HS-27A (cell line): ENCODE measurements at places on chromosomes 5 and 9.

GRCh38 chr5:93151896-93152295 lies 429.1 kb downstream of the NR2F1-AS1 start:
- no peak for DNase-seq

GRCh38 chr5:127586066-127586770 lies 62.7 kb upstream of the CTXN3 start:
- DNase-seq, result no peak

- no peak for DNase-seq
Observed at GRCh38 chr5:29822521-29822920, 1371.0 kb upstream of the CDH6 start.

- no peak for DNase-seq
Observed at GRCh38 chr5:124025306-124025845, 513.4 kb downstream of the CSNK1G3 start.

- peak; percentile 73 for DNase-seq
Observed at GRCh38 chr5:76689321-76690036, 26.4 kb upstream of the F2R start.

DNA sequence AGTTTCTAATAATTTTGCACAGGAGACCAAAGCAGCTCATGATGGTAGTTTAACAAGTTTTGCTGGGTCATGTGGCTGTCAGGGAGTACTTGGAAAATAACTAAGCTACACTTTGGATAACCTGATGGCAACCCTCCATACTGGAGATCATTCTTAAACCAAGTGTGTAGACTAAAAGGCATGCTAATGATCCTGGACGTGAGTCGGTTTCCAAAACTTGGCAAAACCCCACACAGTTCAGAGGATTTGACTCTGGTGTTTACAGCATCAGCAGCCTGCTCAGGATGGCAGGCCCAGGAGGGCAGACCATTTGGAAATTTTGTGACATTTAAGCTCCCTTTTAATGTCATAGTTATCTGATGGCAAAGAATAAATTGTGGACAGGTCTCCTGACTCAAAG lies 196.5 kb upstream of the EFNA5 start:
- no peak for DNase-seq

DNA sequence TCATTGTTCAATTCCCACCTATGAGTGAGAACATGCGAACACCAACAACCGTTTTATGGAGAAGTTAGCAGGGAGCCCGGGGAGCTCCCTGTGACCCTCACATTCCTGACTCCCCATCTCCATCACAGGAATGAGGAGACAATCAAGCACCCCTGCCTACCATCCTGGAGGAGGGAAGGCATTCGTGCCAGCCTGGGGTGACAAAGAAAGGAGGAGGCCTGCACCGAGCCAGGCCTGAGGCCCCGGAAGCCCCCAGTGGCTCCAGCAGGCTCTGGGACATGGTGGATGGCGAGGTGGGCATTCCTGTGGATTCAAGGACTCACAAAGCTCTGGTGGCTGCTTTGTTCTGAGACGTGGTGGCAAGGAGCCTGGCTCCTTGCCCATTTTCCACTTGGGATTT lies 36.5 kb upstream of the UGT3A1 start:
- DNase-seq, result no peak

GRCh38 chr5:150593593-150593992 lies 46.9 kb upstream of the SYNPO start:
- no peak for DNase-seq

DNA sequence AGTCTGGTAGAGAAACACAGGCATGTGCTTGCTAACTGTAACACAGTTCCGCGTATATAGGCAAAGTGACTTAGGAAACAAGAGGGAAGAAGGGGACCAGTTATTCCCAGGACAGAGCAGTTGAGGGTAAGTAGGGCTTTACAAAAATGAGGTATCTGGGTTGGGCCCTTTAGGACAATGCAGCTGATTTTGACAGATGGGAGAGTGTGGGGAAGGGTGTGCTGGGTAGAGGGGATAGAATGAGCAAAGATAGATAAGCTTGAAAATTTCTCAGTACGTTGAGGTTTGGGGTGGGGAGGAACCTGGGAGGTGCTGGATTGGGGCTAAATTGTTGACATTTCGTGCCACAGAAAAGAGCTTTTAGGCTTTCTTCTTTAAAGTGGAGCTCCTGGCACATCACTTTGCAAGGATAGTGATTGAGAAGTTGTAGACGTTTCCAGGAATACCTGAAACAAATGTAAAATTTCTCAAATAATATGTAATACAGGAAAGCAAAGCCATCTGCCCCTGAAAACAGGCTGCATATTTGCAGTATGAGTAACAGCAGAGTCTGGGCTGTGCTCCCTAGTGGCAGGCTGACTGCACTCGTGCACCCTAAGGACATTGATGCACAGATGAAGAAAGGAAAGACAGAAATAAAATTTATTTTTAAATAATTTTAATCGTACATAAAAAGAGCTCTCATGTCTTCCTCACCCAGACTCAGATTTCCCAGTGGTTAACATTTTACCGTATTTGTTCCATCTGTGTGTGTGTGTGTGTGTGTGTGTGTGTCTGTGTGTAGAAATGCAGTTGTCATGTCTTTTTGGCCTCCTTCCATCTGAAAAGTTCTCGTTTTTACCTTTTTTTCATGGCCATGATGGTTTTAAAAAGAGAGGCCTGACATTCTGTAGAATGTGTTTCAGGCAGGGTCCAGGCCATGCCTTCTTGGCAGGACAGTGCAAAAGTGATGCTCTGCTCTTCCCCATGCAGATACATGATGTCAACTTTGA lies 144.9 kb upstream of the DMRT1 start:
- DNase-seq, result no peak

- DNase-seq, result no peak
Observed at GRCh38 chr9:109856785-109857184, 76.8 kb downstream of the PALM2AKAP2 start.

GRCh38 chr5:2688586-2688985 lies 62.9 kb downstream of the IRX2 start:
- DNase-seq, result no peak

GRCh38 chr5:42759456-42759855 lies 2.8 kb downstream of the CCDC152 start:
- DNase-seq, result no peak

GRCh38 chr5:131282235-131282634 lies 18.4 kb downstream of the CDC42SE2 start:
- no peak for DNase-seq

- DNase-seq, result no peak
Observed at GRCh38 chr9:93962017-93962416, 6.9 kb upstream of the BARX1 start.

DNA sequence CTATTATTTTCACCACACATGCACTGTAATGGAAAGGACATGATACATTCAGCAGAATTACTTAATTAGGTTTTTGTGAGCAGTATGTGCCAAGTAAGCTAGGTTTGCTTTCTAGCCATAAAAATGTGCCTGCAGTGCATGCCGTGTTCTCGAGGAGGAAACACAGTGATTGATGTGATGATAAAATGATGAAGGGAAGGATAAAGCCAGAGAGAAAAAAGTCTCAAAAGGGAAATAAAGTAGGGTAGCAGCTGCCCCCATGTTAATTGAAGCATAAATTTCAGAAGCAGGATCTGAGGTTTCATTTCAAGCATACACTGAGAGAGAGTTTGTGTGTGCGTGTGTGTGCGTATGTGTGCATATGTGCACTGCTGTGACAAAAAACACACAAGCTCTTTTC lies 714.2 kb upstream of the C9orf72 start:
- DNase-seq, result no peak

DNA sequence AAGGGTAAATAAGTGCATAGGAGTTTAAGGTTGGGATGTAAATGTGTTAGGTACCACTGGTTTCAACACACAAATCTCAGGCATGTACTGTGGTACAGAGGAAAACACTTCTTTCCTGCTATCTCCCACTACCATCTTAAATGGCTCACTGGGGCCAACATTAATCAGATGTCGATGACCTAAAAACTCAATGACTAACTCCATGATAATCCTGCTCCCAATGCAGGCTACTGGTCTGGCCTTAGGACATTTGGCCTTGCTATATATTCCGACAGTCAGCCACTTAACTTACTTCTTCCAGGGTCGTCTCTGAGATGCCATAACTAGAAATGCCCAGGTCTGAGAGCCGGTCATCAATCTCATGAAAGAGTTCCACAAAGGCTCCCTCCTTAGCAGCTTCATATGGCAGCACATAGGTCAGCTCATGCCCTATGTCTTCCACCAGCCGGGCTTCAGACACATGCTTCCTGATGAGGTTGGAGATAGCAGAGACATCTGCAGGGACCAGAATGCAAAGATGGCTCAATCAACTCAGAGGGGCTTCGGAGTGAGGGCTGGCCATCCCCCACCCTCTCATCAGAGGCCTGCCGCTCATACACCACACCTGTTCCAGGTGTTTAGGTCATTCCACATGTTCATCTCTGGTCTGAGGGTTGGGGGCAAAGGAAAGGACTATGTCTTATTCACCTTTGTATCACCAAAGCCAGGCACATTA lies 52.1 kb downstream of the NIPSNAP3B start:
- no peak for DNase-seq

GRCh38 chr5:159444441-159445082 lies 114.3 kb upstream of the IL12B start:
- no peak for DNase-seq

DNA sequence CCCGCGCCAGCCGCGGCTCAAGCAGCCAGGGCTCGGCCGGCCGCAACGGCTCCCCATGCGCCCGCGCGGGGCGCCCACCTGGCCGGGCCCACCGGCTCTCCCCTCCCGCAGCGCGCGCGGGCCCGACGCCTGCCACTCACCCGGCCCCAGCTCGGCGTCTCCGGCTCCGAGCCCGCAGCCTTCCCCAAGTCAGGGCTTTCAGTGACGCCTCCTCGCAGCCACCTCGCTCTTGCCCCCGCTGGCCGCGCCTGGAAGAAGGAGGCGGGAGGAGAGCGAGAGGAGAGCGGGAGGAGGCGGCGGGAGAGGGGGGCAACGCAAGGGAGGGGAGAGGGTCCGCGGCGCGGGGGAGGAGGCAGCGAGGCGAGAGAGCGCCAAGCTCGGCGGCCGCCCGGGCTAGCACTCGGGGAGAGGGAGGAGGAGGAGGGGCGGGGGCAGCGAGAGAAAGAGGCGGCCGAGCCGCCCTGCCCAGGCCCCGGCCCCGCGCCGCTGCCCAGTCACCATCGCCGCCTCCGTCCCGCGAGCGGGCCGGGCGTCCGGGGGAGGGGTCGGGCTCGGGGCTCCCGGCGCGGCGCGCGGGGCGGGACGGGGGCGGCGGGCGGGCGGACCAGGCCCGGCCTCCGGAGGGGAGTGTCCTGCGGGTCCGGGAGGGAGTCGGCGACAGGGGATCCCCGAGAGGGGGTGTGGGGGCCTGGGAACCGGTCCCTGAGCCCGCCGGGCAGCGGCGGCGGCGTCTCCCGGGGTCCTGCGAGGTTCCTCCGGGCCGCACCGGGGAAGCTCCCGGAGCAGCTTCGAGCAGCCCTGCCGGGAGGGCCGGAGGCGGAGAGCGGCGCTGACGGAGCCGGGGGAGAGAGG lies at the start of gene LHFPL2:
Gene LHFPL2 (minus strand): TSS at position 414 of the 852 bp plus-strand sequence. CDS start 138,559 bp downstream, outside the sequence.
- DNase-seq, result no peak

- DNase-seq, result no peak
Observed at GRCh38 chr5:113562828-113563400, 49.4 kb downstream of the YTHDC2 start.

DNA sequence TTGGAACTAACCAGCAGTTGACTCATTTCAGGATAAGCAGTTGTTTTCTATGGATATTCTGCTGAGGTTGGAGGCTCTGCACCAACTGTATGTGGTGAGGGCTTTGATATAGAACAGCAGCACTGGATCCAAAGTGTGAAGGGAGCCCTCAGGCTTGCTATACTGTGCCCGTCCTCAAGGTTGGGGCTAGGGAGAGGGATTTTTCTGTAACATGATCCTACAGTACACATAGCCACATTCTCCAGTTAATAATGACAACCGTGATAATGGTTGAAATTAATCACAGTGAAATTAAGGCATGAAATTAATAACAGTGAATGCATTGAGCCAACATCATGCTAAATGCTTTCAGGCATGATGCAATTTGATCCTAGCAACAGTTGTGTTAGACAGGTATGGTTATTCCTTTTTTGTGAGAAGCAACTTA lies 36.7 kb downstream of the ARHGAP26 start:
- DNase-seq, result no peak

DNA sequence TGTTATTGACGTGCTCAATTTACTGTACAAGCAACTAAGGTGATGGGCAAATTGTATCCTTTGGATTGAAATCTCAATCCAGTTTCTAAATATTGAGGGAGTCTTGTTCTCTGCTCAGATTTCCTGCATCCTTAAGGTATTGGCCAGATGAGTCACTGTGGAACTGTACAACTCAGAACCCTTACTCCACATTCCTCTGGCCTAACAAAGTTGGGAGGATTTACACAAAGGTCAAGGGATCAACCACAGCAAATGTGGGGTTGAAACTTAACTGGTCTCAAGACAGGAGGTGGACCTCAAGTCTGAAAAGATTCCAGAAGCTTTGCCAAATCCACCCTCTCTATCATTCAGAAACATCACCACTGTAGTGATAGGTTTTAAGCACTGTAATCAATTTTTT lies 81.5 kb upstream of the AGXT2 start:
- peak; percentile 94 for DNase-seq

DNA sequence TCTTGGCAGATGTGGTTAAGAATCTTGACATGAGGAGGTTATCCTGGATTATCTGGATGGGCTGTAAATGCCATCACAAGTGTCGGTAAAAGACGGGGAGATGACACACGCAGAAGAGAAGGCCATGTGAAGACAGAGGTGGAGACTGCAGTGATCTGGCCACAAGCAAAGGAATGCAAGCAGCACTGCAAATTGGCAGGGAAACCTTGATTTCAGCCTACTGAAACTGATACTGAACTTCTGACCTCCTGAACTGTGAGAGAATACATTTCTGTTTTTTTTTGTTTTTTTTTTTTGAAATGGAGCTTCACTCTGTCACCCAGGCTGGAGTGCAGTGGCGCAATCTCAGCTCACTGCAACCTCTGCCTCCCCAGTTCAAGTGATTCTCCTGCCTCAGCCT lies 92.4 kb upstream of the NFIL3 start:
- DNase-seq, result no peak

DNA sequence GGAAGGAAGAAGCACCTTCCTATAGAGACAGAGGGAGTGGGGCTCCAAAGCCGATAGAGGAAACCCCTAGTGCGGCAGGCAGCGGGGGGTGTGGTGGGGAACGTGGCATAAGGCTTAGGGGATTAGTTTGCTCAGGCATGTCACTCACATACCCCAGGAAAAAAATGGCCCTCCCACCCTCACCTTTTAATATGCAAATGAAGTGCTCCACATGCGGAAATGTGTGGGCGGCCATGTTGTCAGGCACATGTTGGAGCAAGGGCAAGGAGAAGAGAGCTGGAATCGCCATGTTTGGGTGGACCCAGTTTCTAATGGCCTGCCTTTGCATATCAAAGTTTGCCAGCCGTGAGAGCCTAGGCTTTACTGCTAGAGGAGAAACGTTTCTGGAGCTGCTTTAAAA lies 758.8 kb downstream of the NR2F1-AS1 start:
- no peak for DNase-seq

GRCh38 chr5:61806491-61807020 lies 474.5 kb downstream of the ZSWIM6 start:
- DNase-seq, result no peak

- DNase-seq, result no peak
Observed at GRCh38 chr5:33657804-33658440, 217.2 kb downstream of the TARS1 start.
